ENCODE measurements at places on chromosomes 1 and 21. TPM values are rescaled to one million over a fixed set of nuclear protein-coding genes. Genes with fewer than 3 reads are reported as not detected.
A peak's percentile ranks its signal among the peaks of the same experiment; 100 is the strongest.

- H3K4me1 ChIP-seq, result peaks cover 18% of the 10 kb centered on the region
- H3K27me3 ChIP-seq, result peaks cover 3% of the 10 kb centered on the region
- no peak overlapping the region for H3K4me3 ChIP-seq
Observed at GRCh38 chr1:117645343-117645742, 39.5 kb downstream of the TENT5C start.

Gene SPATA21
- 0.05 TPM for total RNA-seq

Gene SEMA4A
- total RNA-seq, result 20.8 TPM

Gene HORMAD1
- not detected for total RNA-seq

GRCh38 chr1:76668046-76668445 lies 199.2 kb upstream of the ST6GALNAC5 start:
- no peaks in the 10 kb centered on the region for H3K4me1 ChIP-seq
- DNase-seq, result no peak
- H3K4me3 ChIP-seq, result no peak overlapping the region

GRCh38 chr1:91684481-91685196 lies 184.0 kb downstream of the CDC7 start:
- DNase-seq, result peak; percentile 20
- H3K4me1 ChIP-seq, result peaks cover 44% of the 10 kb centered on the region
- no peaks in the 10 kb centered on the region for H3K27me3 ChIP-seq
- H3K27ac ChIP-seq, result peak overlapping the region; percentile 85

DNA sequence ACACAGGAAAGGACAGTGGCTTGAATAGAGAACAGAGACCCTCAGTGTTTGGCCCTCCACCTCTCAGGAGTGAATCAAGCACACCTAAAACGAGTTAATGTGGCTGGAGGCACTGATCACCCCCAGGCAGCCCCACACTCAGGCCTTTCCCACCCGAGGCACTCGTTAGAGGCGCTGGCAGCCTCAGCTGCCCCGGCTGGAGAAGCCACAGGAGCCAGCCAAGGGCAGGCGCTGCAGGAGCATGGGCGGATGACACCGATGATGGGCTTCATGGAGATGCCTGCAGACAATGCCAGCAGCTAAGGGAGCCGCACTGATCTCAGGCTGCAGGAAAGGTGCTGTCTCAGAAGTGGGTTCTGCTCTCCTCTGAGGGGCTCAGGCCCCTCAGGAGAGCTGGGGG lies 24.1 kb upstream of the ABCG1 start:
- no peaks in the 10 kb centered on the region for H3K36me3 ChIP-seq
- peaks cover 73% of the 10 kb centered on the region for H3K4me1 ChIP-seq
- no peak for DNase-seq
- H3K4me3 ChIP-seq, result no peak overlapping the region
- H3K27me3 ChIP-seq, result peaks cover 15% of the 10 kb centered on the region
- no peak overlapping the region for H3K27ac ChIP-seq

- H3K27ac ChIP-seq, result no peak overlapping the region
- no peaks in the 10 kb centered on the region for H3K27me3 ChIP-seq
- no peaks in the 10 kb centered on the region for H3K4me1 ChIP-seq
- peaks cover 31% of the 10 kb centered on the region for H3K36me3 ChIP-seq
Observed at GRCh38 chr1:119737040-119737682, 25.4 kb downstream of the PHGDH start.

DNA sequence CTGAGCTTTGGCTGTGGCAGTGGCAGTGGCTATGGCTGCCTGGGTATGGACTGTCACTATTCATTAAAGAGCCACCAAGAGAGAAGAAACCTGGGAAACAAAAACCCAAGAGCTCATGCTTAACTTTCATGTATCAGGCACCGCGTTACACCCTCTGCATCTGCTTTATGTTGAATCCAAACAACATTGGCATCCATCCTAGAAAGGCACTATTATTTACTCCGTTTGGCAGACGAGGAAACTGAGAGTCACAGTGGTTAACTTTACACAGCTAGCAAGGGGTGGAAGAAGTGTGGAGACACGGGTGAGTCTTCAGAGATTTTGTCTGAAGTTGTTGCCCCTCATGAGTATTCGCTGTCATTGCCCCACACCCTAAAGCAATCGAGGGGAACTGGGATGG lies 63.8 kb downstream of the PLXNA2 start:
- H3K4me3 ChIP-seq, result no peak overlapping the region
- DNase-seq, result no peak
- no peak overlapping the region for H3K27ac ChIP-seq
- H3K4me1 ChIP-seq, result no peaks in the 10 kb centered on the region
